Posterior vena cava (tissue), 2 donors: ENCODE measurements at places on chromosomes 3 and 15. TPM values are rescaled to one million over a fixed set of nuclear protein-coding genes. Genes with fewer than 3 reads are reported as not detected.

The SATB1 gene
- 10.8 TPM for total RNA-seq

The SLC26A6 gene
- 7.0 TPM for total RNA-seq

The GPR62 gene
- not detected for total RNA-seq

The MAPKAPK3 gene
- 21.8 TPM for total RNA-seq

The TEX55 gene
- not detected for total RNA-seq

The MST1R gene
- total RNA-seq: 1.4 TPM

The IL5RA gene
- not detected for total RNA-seq

The SMCO1 gene
- total RNA-seq: not detected

The DISP2 gene
- 0.05 TPM for total RNA-seq

The RHO gene
- total RNA-seq: not detected

The LOXL1 gene
- total RNA-seq: 110 TPM

The FAM227B gene
- 3.9 TPM for total RNA-seq

The CHRM5 gene
- total RNA-seq: 0.09 TPM

The P2RY14 gene
- total RNA-seq: 1.4 TPM

The CSPG5 gene
- 1.2 TPM for total RNA-seq

The TM6SF1 gene
- total RNA-seq: 8.1 TPM

The GOLGA8Q gene
- total RNA-seq: 0.67 TPM

The PTH1R gene
- 5.8 TPM for total RNA-seq

The RAD51 gene
- 1.0 TPM for total RNA-seq

The CACNA1D gene
- total RNA-seq: 1.9 TPM

The TRIM59 gene
- 2.4 TPM for total RNA-seq

The CHAC1 gene
- total RNA-seq: 1.5 TPM

The SLC22A14 gene
- total RNA-seq: 0.38 TPM

The CCDC191 gene
- 3.5 TPM for total RNA-seq

The IQCF5 gene
- total RNA-seq: not detected

The RASL12 gene
- total RNA-seq: 93.9 TPM

The MYL3 gene
- total RNA-seq: 3.2 TPM

The LNP1 gene
- 4.0 TPM for total RNA-seq
